ENCODE measurements at places on chromosomes 11 and 22. TPM values are rescaled to one million over a fixed set of nuclear protein-coding genes. Genes with fewer than 3 reads are reported as not detected.

The OOSP4B gene
- not detected for polyA plus RNA-seq

The TMPRSS6 gene
- not detected for polyA plus RNA-seq

The ZNF214 gene
- 0.94 TPM for polyA plus RNA-seq

The FGF19 gene
- polyA plus RNA-seq: not detected

The CYP2D6 gene
- 0.25 TPM for polyA plus RNA-seq

The MLC1 gene
- not detected for polyA plus RNA-seq

The SLC22A12 gene
- polyA plus RNA-seq: not detected

The RFPL1 gene
- polyA plus RNA-seq: not detected

The CCDC188 gene
- polyA plus RNA-seq: 9.8 TPM

The MS4A12 gene
- polyA plus RNA-seq: not detected

The C11orf86 gene
- not detected for polyA plus RNA-seq

All from endothelial cell of umbilical vein (primary cell).